DMS 273 treated with DMSO at 0.1 percent for 48 hours (cell line): ENCODE measurements at places on chromosomes 5 and 9.

DNA sequence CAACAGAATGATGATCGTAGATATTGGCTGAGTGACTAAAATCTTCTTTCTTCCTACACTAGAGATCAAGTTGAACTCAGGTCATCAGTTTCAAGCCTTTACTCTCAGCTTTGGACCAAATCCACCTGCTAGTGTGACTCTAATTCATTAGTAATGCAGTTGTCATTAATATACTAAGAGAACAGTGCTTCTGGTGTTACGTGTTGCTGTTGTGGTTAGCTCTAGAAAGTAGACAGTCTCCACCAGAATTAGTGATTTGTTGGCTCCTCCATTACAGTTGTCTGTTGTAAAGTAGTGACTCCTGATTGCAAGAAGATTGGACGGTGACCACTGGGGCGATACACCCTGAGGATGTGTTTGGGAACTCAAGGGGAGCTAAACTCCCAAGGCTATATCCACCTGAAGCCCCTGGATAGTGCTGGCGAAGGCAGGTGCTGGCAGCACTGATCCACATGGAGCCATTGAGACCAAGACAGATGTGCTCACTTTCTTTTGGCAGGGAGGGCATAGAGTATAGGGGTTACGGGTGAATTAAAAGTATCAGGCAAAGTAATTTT is 3.1 kb downstream of the CAMK4 start:
- DNase-seq = no peak

DNA sequence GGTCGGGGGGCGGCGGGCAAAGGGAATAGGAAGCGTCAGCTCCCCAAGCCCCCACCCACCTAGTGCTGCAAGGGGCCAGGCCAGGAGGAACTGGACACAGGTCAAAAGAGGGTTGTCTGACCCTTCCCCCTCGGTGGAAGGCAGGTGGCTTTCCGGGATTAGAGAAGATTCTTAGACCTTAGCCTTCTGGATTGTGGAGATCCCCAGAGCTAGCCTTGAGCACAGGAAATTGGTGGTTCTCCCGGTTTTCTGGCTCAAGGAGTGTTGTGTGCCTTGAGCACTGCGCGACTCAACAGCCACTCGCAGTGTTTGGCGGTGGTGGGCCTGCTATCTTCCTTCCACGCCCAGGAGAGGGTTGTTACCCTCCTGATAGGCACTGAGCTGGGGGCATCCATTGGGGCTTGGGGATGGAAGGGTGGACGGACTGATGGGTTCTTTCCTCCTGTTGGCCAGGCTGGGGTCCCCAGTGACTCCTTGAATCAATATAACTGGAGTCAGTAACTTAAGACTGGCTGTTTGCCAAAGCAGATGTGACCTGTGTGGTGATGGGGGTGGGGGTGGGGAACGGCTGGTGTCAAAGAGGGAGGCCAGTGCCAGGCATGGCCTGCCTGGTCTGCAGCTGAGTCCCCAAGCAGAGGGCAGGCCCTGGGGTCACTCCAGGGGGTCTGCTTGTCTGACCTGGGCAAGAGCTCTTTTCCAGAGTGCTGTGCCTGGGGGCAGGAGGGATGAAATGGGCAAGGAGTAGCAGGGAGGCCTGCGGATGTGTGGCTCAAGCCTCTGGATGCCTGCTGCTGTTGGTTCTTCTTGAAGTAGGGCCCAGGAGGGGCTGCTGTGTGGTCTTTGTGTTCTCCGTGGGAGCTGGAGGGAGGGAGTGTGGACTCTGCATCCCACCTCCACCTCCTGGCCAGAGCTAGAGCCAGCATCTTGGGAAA is 2.1 kb downstream of the FGF18 start:
- no peak for DNase-seq

GRCh38 chr5:119078071-119078846 is 7.4 kb downstream of the DMXL1 start:
- no peak for DNase-seq

GRCh38 chr5:96721351-96721977 is 59.3 kb downstream of the CAST start:
- DNase-seq = peak; percentile 24

DNA sequence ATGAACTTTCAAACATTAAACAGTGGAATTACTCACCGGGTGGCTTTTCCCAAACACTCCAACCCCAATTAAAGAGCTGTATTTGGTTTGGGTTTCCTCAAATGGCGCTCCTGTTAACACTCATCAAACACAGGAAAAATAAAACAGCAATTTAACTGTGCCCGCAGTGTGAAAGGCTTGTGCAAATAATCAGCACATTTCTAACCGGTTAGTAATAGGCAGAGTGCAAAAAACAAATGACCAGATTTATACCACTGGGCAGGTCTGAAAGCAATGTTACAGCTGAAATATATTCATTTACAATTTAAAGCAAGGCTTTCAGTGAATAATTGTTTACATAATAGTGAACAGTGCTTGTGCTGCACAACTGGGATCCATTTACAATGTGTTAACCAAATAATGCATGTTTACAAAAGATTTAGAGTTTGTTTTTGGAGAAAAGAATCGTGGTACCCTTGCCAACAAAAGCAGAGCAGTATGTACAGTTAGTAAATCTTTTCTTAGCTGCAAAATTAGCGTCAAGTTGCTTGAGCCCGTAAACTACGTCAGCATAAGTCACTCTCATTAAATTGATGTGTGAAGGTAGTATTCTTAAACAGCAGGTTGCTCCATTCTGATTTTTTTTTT is 662.9 kb upstream of the ZNF608 start:
- no peak for DNase-seq
